ENCODE measurements at places on chromosomes 12 and 14.

GRCh38 chr14:58633831-58634230 is 3.9 kb upstream of the DACT1 start:
- DNase-seq = no peak

DNA sequence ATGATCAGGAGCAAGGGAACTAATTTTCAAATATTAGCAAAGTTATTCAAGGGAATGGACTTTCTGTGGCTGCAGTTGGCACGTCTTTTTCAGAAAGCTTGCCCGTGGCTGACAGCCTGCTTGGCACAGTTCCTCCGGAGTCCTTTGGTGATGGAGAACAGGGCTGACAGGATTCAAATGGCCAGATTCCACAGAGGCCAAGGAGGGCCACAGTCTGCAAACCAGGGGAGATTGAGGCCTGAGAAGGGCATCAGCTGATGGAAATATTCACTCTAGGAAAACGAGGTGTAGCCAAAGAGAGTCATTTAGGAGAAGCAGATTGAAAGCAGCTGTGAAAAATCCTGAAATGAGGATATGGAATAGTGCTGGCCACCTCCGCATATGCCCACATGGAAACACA is 178.3 kb downstream of the EMP1 start:
- no peak for DNase-seq

- no peak for DNase-seq
Measured at GRCh38 chr12:124553862-124554428, 13.5 kb downstream of the NCOR2 start.

- DNase-seq = no peak
Measured at GRCh38 chr14:92984082-92984788, 61.3 kb downstream of the CHGA start.

GRCh38 chr12:109160433-109160832 is 44.0 kb downstream of the ACACB start:
- no peak for DNase-seq

GRCh38 chr12:43638806-43639205 is 86.8 kb upstream of the ADAMTS20 start:
- no peak for DNase-seq

All from activated naive CD4-positive, alpha-beta T cell treated with anti-CD3 and anti-CD28 coated beads, Interleukin-2, amount 10 ng/mL, durations not matched to agents 7 days and 5 days (primary cell).